ENCODE measurements at places on chromosomes 13 and 19.

GRCh38 chr13:38856065-38856464, 134.6 kb downstream of the STOML3 start:
- no peak for DNase-seq

- DNase-seq: peak; percentile 61
Measured at GRCh38 chr13:64684685-64685431, 2545.3 kb downstream of the PCDH9 start.

DNA sequence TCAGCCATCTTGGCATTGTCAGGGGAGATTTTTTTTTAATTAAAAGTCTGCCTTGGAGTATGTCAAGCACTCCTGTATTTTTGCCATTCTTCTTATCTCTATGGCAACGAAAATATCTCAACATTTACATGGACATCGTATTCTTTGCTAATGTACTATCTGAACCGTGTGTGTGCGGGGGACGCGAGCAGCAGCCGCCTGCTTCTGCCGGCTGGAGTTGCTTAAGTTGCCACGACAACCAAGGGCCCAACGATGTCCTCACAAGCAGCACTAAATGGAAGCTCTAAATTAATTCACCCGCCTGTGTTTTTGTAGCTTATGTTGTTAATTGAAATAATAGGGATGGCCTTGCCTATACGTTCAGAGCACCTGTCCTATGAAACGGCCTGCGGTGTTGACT, 309.5 kb downstream of the TEX29 start:
- no peak for DNase-seq

- DNase-seq: no peak
Measured at GRCh38 chr19:7833225-7834099, 3.4 kb downstream of the EVI5L start.

GRCh38 chr13:44058624-44059215, 179.0 kb downstream of the LACC1 start:
- no peak for DNase-seq

GRCh38 chr19:9936326-9937000, at the start of gene OLFM2:
Gene OLFM2 (minus strand): TSS chr19:9936515. CDS start chr19:9936366, 149 bp downstream.
- no peak for DNase-seq
